ENCODE measurements at places on chromosomes 3 and 15.

GRCh38 chr3:86934851-86935250 is 56.1 kb downstream of the VGLL3 start:
- DNase-seq: no peak

- no peak for DNase-seq
Measured at GRCh38 chr15:55917881-55918296, 75.5 kb downstream of the NEDD4 start.

DNA sequence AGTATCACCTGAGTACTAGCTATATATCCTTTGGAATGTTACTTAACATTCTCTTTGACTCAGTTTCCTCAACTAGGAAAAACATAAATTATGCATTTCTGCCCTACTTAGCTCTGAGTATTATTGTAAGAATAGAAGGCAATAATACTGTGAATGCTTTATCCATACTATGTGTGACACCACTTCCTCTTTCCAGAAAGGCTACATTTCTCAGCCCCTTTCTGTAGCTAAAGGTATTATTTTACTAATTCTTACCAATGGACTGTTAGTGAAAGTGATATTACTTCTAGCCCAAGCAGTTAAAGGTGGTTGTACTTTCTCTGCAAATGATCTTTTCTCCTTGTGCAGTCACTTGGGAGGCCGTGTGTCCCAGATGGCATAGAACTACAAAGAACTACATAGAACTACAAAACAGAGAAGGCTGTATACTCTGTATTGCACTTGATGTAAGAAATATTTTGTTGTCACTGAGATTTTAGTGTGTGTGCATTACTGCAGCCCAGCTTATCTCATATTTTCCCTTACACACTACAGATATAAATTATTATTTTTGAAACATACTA is 35.1 kb downstream of the MYH15 start:
- no peak for DNase-seq

- no peak for DNase-seq
Measured at GRCh38 chr3:174931473-174932353, 72.6 kb downstream of the NAALADL2 start.

- DNase-seq: no peak
Measured at GRCh38 chr15:49978121-49978520, 140.9 kb downstream of the ATP8B4 start.

DNA sequence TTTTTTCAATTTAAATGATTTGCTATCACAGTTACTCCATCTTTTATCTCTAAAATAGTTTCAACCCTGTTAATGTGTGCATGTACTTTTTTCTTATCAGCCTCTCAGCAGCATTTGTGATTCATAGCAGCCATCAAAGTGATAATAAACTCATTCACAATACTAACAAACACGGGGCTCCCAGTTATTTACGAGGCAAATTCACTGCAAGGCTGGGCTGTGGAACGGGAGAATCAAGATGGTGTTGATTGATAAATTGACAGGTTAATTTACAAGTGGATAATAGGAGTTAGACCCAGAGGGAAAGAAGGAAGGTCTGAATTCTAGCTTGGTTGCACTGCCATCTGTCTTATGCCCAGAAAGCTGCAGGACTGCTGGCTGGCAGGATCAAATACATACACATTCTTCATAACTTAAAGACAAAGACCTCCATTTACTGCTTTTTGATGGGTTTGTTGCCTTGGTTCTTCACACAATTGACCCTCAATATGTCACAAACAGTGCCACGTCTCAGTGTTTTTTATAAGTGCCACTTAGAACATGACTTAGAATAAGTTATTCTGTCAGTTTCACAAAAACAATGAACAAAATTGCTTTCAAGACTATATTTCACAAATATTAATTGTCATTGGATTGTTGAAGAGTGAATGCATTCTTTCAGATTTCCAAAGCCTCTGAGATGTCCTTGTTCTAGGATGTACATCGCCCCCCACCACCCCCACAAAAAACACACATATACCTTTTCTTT is 562.8 kb downstream of the NR2F2 start:
- DNase-seq: no peak

- DNase-seq: no peak
Measured at GRCh38 chr3:16118396-16118795, 56.1 kb upstream of the GALNT15 start.

GRCh38 chr3:163779396-163780344 is 1298.6 kb downstream of the SI start:
- DNase-seq: no peak

DNA sequence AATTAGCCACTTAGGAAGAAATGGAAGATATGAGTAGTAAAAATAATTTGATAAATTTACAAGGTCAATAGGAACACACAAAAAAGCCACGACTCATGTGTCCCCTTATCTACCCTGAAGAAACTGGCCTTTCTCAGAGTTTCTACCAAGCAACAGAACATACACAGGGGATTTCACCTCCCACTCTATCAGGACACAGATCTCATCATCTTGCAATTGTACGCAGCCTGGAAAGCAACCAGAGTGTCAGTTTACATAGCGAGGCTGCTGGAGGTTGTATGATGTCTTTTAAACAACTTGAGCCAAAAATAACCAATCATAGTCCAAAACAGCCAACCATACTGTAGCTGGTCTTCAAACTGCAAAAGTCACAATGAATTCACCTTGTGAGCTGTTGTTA is 19.7 kb upstream of the LMOD3 start:
- DNase-seq: no peak

GRCh38 chr15:68370768-68371151 is 61.2 kb downstream of the ITGA11 start:
- DNase-seq: no peak

- DNase-seq: no peak
Measured at GRCh38 chr3:156135921-156136638, 15.7 kb downstream of the KCNAB1 start.

Data from effector CD4-positive, alpha-beta T cell (primary cell).